HCT116 (cell line): ENCODE measurements at places on chromosomes 5 and 9.

- H3K4me3 ChIP-seq = no peak overlapping the region
- H3K27me3 ChIP-seq = no peaks in the 10 kb centered on the region
- no peaks in the 10 kb centered on the region for H3K4me1 ChIP-seq
- DNase-seq = no peak
- H3K36me3 ChIP-seq = peaks cover 22% of the 10 kb centered on the region; the same call in 1 of the 2 replicates
Observed at GRCh38 chr9:77218612-77219011, 41.3 kb downstream of the VPS13A start.

GRCh38 chr5:74465724-74466123, 174.8 kb downstream of the ENC1 start:
- no peaks in the 10 kb centered on the region for H3K27me3 ChIP-seq
- H3K27ac ChIP-seq = no peak overlapping the region
- no peak for DNase-seq
- H3K4me1 ChIP-seq = no peaks in the 10 kb centered on the region
- no peak overlapping the region for H3K4me3 ChIP-seq

DNA sequence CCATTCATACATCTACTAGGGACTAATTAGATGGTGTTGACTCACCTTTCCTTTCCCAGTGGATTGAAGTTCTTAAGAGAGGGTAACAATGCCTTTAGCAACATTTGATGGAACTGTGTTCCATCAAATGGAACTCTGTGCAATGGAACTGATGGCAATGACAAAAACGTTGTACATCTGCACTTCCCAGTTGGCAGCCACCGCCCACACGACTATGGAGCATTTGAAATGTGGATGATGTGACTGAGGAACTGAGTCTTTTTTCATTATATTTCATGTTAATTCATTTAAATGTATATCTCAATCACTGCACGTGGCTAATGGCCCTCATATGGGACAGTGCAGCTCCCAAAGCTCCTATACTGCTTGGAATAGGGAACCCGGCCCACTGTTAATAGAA, 39.0 kb upstream of the ICE1 start:
- DNase-seq = no peak
- H3K27me3 ChIP-seq = peaks cover 10% of the 10 kb centered on the region; the same call in 1 of the 2 replicates
- no peak overlapping the region for H3K4me3 ChIP-seq
- H3K4me1 ChIP-seq = no peaks in the 10 kb centered on the region
- no peak overlapping the region for H3K27ac ChIP-seq

DNA sequence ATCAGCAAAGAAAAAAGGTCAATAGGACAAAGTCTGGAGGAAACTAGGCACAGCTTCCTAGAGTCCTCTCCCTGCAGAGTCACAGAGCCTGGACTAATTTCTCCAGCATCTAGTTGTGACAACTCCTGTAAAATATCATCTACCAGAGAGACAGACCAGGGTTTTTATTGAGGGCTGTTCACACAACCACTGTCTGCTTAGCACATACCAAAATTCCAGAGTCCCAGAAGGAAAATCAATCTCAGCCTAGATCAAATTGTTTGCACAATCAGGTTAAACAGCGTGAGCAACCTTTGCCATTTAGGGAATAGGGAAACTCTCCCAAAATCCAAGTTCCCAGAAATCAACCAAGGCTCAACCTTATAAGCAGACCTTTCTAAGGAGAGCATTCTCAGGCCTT, 190.3 kb downstream of the SYK start:
- DNase-seq = no peak
- peaks cover 4% of the 10 kb centered on the region; the same call in 1 of the 2 replicates for H3K27me3 ChIP-seq
- peaks cover 18% of the 10 kb centered on the region for H3K4me1 ChIP-seq

DNA sequence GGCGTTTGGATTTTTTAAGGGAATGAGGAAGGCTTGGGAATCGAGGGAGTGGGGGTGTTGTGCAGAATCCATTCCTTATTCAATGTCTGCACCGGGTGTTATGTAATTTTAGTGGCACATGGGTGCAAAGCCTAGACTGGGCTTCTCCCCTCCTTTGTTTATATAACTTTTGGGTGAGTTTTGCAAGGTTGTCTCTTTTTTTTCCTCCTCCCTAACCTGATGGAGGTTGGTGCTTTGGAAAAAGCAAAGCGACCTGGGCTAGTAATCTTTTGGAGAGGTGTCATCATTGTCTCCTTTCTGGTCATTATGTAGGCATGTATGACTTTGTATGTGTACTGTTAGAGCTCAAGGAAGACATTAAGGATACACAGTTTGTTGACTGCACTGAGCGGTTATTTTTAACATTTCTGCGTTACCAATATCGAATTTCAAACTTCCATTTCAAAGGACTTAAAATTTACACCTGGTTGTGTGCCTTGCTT, 3.1 kb downstream of the SMARCA2 start:
- no peaks in the 10 kb centered on the region for H3K36me3 ChIP-seq
- H3K27ac ChIP-seq = no peak overlapping the region
- peak overlapping the region; percentile 66 for H3K4me3 ChIP-seq
- peaks cover 11% of the 10 kb centered on the region for H3K27me3 ChIP-seq
- DNase-seq = no peak

DNA sequence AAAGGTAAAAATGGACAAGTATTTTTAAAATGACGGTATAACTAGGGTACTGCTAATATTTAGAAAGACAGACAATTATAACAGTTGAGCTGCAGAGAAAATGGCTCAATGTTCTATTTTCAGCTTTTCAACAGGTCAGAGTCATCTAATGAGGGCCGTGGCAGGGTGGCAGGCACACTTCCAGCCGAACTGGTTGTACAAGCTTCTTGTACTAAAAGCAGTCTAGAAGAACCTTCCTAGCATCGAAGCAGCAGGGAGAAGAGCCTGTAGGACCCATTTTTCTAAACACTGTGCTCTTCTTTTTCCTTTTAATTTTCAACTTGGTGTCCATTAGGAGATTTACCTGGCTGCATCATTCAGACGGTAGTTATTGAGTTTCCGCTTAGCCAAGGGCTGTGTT, 85.6 kb downstream of the SLC28A3 start:
- no peak for DNase-seq
- H3K4me1 ChIP-seq = peaks cover 5% of the 10 kb centered on the region; the same call in 1 of the 2 replicates
- H3K27me3 ChIP-seq = no peaks in the 10 kb centered on the region
- no peak overlapping the region for H3K4me3 ChIP-seq
